GM19239 (cell line): ENCODE measurements at places on chromosomes 11 and 22.
A peak's percentile ranks its signal among the peaks of the same experiment; 100 is the strongest.

DNA sequence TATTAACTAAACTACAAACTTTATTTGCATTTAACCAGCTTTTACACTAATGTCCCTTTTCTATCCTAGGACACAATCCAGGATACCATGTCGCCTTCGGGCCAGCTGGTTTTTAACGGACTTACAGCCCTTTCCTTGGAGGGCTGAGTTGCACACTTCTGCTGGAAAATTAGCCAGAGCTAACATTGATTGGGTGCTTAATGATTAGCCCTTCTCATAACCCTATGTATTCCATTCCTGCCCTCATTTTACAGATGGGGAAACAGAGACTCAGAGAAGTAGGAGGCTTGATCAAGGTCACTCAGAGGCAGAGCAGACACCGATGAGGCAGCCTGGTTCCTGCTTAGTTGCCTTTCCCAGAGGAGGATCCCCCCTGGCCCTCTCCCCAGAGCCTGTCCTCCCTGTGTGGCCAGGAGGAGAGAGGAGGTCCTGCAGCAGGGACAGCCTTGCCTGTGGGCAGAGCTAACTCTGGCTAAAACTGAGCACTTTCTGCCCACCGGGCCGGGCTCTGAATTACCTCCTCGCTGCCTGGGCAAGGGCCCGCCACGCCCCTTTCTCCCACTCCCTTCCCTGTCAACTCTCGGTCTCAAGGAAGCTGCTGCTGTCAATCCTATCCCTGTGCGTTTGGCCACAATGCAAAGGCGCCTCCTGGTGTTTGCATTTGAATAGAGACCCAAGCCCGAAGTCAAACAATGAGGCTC is 59.6 kb upstream of the PAX6 start:
- DNase-seq: peak; percentile 15

DNA sequence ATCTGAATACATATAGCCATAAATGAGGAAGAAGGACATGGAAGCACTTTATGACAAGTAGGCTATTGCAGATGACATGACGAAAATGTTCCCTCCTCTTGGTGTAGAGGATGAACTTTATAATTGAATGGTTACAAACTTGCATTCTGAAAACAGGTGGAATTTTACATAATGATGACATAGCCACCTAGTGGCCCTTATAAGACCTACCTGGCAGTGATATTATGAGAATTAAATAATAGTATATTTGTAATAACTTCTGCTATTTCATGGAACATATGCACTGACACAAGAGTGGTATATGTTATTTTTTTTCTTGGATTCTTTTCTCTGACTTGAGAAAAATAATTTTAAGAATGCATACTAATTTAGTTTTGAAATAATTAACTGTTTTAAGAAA is 22.9 kb downstream of the TRIM22 start:
- no peak for DNase-seq

DNA sequence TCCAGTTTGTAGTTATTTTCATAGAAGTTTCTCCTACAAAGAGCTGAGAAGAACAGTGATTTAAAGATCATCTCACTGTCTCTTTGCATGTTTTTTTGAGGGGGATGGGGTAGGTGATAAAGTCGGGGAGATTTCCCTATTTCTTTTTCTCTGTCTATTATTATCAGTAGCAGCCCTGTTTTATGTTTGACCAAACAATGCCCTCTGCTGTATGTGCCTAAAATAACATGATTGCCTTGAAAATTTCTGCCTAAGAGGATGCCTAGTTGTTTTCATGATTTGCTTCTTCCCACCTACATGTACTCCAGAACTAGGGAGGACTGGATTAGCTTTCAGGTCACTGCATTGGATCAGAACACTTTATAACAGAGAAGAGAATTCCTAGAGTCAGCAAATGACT is 1330.2 kb downstream of the LRRC4C start:
- no peak for DNase-seq

- no peak for DNase-seq
Observed at GRCh38 chr22:21741059-21741458, 5.5 kb upstream of the YPEL1 start.

GRCh38 chr11:118417801-118418200 is 16.4 kb downstream of the ATP5MG start:
- no peak for DNase-seq

DNA sequence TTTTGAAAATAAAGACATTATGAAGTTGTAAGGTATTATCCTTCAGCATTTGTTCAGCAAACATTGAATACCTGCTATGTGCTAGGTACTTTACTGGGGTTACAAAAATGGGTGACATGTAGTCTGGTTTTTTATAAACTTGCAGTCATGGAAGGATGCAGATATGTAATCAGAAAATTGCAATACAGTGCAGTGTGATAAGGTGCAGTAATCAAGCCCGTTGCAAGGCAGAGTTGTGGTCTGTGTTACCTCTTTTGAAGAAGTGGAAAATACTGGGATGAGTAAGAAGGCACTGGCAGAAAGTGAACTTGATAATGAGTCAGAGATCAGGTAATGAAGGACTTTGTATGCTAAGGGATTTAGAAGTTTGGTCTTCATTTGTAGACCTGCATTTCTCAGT is 8.1 kb downstream of the FBXO7 start:
- DNase-seq: no peak

DNA sequence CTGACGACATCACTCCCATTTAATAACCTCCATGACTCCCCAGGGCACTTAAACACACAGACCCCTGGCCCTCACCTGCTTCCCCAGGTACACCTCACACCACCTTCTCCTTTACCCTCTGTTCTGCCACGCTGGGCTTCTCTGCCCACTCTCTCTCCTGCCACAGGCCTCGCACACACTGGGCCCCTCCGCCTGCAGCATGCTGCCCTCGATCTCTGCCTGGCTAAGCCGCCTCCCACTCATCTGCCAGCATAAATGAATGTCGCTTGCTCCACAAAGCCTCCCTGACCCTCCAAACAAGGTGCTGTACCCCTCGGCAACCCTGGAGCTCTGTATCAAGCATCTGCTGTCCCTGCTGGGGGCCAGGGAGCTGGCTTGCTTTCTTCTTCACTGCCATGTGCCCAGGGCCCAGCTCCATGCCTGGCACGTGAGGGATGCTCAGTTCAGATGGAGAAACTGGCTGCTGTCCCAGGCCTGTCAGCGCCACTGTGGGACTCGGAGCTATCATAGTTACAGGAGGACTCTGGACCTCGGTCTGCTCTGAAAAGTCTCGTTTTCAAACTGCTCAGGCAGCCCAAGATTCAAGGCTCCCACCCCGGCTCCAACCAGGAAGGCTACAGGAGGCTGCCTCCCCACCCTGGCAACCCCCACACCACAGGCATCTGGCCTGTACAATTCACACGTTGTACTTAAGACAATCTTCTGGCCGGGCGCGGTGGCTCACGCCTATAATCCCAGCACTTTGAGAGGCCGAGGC is 11.9 kb downstream of the TTLL1 start:
- DNase-seq: no peak

GRCh38 chr11:85062659-85063058 is 564.5 kb downstream of the DLG2 start:
- no peak for DNase-seq

- DNase-seq: no peak
Observed at GRCh38 chr11:11263238-11264005, 89.6 kb downstream of the CSNK2A3 start.

- DNase-seq: no peak
Observed at GRCh38 chr11:45104006-45104789, 42.2 kb upstream of the PRDM11 start.

- no peak for DNase-seq
Observed at GRCh38 chr22:39527481-39527961, 5.0 kb downstream of the RPS19BP1 start.

DNA sequence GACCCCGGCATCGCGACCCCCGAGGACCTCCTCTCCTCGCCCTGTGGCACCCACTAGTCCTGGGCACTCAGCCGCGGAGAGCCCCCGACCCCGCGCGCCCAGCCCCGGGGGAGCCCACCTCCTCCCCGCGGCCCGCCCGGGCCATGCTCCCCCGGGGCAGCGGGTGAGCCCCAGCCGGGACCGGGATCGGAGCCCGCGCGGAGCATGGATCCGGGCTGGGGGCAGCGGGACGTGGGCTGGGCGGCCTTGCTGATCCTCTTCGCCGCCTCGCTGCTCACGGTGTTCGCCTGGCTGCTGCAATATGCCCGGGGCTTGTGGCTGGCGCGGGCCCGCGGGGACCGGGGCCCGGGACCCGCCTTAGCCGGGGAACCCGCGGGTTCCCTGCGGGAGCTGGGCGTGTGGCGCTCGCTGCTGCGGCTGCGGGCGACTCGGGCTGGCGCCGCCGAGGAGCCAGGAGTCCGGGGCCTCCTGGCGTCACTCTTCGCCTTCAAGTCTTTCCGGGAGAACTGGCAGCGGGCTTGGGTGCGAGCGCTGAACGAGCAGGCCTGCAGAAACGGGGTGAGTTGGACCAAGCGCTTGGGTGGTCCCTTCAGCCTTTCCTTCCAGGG is 498 bp downstream of the C2CD2L start:
- no peak for DNase-seq
